ENCODE measurements at places on chromosomes 5 and 9.

- DNase-seq: peak; percentile 16
Observed at GRCh38 chr9:74770508-74771261, 117.0 kb downstream of the TRPM6 start.

DNA sequence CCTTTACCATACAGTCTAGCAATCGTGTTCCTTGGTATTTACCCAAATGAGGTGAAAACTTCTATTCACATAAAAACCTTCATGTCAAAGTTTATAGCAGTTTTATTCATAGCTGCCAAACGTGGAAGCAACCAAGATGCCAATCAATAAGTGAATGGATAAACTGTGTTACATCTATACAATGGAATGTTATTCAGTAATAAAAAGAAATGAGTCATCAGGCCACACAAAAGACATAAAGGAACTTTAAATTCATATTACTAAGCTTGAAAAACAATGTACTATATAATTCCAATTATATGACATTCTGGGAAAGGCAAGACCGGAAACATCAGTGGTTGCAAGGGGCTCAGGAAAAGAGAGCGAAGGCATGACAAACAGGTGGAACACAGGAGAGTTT, 679.9 kb downstream of the ISL1 start:
- DNase-seq: no peak

- no peak for DNase-seq
Observed at GRCh38 chr5:91787718-91788117, 404.6 kb upstream of the ARRDC3 start.

- DNase-seq: no peak
Observed at GRCh38 chr9:93908591-93909241, 46.4 kb downstream of the BARX1 start.

DNA sequence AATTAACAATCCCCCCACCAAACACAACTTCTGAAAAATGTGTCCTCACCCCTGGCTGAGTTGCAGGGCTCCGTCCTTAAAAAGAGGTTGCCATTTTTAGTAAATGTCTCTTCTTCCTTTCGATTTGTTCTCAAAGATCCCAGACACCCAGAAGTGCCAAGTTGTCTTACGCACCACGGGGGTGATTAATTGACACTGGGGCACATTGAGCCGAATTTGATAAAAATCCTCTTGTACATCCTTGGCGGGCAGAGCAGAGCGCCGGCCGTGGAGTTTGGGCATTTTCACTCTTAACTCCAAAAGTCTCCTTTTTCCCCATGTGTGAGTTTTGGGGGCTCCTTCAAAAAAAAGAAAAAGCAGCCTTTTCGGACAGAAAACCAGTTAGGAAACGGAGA, 4.5 kb downstream of the LMX1B start:
- no peak for DNase-seq

- no peak for DNase-seq
Observed at GRCh38 chr5:124706729-124707361, 39.6 kb downstream of the ZNF608 start.

DNA sequence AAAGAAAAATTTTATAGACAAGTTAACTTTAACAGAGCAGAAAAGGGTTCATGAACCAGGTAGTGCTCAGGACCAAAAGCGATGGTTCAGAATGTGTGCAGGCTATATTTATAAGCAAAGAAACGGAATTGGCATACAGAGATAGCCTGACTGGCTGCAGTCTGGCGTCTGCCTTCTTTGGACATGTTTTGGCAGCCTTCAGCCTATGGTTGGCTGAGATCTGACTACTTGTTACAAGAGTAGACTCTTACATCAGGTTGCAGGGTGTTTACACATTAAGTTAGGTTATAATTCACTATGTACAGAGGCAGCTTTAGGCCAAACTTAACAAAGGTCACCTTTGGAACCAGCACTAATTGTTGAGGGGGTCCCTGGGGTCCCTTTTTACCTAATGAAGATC, 7.0 kb downstream of the NOP16 start:
- no peak for DNase-seq
